Suppressor macrophage (primary cell): ENCODE measurements at places on chromosomes 6 and 20.
A peak's percentile ranks its signal among the peaks of the same experiment; 100 is the strongest.

GRCh38 chr6:114346451-114346850 is 3.6 kb upstream of the HS3ST5 start:
- no peak for DNase-seq

DNA sequence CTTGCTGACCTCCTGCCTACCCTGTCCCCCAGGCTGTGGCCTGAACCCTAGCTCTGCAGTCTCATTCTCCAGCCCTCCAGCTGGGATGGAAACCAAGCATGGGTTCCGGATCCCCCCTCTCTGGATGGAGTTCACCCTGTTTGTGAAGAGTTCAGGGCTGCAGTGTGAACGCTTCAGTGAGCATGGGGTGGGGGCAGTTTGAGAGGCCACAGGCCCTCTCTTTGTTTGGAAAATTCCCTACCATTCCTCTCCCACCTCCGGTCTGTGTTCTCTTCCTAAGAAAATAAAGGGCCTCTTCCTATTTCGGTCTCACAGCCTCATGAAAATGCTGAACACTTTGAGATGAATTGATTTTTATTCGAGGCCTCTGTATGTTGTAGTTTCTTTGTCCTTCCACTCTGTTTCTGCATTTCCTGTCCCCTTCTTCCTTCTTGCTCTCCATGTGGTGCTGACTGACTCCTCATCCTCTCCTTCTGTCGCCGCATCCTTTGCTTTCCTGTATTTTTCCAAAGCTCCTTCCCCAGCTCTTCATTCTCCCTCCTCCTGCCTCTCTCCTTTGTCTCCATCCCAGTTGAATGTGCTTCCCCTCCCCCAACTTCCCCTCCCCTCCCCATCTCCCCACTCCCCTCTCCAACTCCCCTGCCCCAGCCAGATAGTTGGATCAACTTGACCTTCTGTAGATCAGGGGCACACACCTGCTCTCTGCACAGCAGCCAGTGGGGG is 2.4 kb upstream of the KCNK5 start:
- DNase-seq, result no peak

DNA sequence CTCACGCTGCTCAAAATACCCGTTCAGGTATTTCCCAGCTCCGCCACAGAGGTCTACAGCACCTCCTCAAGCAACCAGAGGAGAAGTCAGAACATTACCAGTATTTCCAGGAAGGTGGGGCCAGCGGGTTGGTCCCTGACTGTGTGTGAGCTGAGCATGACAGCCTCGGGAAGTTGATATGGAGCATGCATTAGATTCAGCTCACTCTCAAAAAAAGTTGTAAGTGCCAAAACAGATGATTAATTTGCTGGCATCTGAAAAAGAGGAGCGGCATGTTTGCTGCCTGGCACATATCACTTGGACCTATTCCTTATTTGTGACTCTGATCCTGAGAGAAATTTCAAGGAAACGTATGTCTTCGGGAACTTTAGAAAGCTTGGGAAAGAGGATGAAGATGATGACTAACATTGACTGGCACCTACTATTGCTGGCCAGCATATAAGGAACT is 32.3 kb downstream of the ELOVL2 start:
- no peak for DNase-seq

DNA sequence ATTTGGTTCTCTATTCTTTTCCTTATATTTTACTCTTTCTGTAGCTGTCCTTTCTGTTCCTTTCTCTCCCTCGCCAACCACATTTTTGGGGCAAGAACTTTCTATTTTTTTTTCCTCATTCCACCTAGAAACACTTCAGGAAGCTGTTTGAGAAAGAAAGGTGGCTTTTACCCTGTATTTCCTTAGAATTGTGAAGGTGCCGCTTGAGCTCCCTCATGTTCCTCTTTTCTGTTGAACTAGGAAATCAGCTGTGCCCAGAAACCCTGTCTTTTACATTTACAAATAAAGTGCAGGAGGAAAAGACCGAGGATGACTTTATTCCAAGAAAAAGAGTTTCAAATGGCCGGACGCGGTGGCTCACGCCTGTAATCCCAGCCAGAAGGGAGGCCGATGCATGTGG is 38.2 kb downstream of the OR2B2 start:
- DNase-seq, result peak; percentile 20

DNA sequence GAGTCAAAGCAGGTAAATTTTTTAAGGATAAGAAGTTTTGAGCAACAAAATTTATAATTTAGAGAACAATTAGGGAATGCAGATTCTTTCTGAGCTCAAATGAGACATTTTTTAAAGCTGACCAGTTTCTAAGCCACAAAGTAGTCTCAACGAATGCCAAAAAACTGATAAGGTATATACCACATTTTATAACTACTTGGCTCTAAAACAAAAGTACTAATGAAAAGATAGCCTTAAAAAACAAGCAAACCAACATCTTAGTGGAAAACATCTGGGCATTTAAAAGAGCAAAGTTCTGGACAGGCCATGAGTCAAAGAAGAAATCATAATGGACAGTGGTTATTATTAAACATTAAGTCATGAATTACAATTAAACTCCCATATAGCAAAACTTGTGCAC is 23.2 kb upstream of the RNF146 start:
- DNase-seq, result no peak

DNA sequence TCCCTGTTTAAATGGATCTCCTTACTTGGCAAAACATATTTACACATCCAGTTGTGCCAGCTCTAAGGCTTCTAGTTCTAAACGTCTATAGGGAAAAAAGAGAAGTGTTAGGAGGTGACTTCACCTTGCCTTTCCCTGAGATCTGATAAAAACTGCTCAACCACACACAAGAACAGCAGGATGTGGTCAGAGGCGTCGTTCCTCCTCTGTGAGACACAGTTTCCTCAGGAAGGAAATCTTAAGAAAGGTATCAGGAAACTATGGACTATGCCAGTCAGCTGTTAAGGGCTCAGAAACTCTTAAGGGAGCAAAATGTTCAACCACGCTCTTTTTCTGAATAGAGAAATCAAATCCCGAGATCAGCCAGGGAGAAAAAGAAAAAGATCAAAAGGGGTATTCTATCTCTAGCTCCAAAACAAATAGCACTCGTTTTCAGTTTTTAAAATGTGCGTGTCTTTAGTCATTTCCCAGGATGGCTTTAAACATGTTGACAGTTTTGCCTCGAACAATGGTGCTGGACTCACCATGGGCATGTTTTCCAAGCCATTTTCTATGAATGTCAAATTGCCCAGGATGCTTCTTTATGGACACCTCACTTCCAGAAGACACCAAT is 154.5 kb downstream of the HACE1 start:
- DNase-seq, result peak; percentile 71

GRCh38 chr6:135909737-135910387 is 58.4 kb downstream of the PDE7B start:
- peak; percentile 70 for DNase-seq

DNA sequence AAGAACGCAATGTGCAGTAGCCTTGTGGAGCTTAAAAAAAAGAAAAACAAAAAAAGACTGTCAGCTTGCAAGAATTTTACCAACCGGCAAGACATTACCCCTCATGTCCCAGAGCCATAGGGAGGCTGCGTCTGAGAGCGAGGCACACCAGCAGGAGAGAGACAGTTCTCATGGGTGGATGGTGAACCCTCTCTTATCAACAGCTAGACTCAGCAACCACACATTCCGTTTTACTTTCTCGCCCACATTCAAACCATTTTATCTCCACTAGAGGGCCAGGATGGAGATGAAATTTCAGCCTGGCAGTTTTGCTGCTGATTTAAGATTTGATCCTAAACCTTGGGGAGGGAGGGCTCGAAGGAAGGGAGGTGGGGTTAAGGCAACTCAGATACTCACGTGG is 247.0 kb downstream of the ATXN1 start:
- peak; percentile 54 for DNase-seq

DNA sequence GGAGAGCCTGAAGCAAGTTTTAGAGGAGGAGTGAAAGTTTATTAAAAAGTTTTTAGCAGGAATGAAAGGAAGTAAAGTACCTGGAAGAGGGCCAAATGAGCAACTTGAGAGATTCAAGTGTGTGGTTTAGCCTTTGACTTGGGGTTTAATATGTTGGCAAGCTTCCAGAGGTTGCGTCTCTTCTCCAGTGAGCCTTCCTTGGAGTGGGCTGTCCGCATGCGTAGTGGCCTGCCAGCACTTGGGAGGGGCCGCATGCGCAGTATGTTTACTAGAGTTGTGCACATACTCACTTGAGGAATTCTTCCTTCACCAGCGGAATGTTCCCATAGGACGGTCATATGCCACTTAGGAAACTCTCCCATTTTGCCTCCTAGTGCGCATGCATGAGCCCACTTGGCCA is 235.2 kb downstream of the ALDH8A1 start:
- DNase-seq, result peak; percentile 28

- DNase-seq, result no peak
Measured at GRCh38 chr20:63123331-63123741, 92.6 kb downstream of the YTHDF1 start.

GRCh38 chr6:133300896-133301295 is 59.7 kb downstream of the EYA4 start:
- no peak for DNase-seq

GRCh38 chr20:49979030-49979832 is 3.5 kb upstream of the SNAI1 start:
- DNase-seq, result peak; percentile 43

DNA sequence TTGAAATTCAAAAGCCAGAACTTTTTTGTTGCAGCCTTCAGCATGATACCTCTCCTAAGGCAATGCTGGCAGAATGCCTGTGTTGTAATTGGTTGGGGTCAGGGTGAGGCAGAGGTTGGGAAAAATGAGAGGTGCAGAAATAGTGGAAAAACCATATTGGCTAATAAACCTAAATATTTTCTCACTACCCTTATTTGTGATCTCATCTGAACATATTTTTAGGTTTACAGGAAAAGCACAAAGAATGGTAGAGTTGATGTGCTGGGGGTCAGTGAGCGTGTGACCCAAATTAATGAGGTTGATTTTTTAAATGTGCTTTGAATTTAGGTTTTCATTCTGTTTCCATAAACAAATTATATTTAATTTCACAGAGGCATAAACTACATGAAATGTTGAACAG is 437.3 kb downstream of the HDGFL1 start:
- no peak for DNase-seq

GRCh38 chr6:140817176-140817575 is 1315.5 kb upstream of the GJE1 start:
- no peak for DNase-seq
